ENCODE measurements at places on chromosomes 2 and 18. TPM values are rescaled to one million over a fixed set of nuclear protein-coding genes. Genes with fewer than 3 reads are reported as not detected.

DNA sequence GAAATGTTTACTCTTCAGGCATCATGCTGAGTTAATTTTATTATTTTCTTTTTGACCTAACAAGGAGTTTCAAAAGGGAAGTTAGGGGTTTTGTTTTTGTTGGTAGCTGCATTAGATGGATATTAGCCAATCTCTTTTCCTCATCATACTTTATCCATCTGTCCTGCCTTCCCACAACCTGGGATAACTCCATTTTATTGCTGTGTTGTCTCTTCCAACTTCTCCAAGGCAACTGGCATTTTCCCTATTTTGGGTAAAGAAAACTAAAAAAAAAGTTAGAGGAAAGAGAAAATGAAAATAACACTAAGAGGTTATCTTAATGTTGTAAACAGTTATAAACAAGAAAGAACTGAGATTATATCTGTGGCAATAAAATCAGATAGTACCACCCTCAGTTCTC is 147.0 kb downstream of the PID1 start:
- DNase-seq = no peak

- DNase-seq = peak; percentile 90
Measured at GRCh38 chr2:45191976-45192375, 182.7 kb upstream of the SIX2 start.

GRCh38 chr2:46936566-46936965 is 21.0 kb upstream of the MCFD2 start:
- no peak for DNase-seq

GRCh38 chr2:42109959-42110640 is 59.1 kb upstream of the EML4 start:
- no peak for DNase-seq

DNA sequence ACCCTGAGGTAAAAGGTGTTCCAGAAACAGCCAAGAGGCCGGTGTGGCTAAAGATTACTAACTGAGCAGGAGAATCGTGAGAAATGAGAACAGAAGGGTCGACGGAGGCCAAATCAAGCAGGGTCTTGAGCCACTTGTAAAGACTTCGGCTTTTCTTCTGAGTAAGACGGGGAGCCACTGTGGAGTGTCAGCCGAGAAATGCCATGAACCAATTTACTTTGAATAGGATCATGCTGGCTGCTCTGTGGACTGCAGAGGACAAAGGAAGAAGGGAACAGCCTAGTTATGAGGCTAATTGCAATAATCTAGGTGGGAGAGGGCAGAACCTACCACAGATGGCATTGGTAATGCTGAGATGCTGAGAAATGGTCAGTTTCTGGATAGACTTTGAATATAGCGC is 16.8 kb downstream of the VIT start:
- DNase-seq = no peak

DNA sequence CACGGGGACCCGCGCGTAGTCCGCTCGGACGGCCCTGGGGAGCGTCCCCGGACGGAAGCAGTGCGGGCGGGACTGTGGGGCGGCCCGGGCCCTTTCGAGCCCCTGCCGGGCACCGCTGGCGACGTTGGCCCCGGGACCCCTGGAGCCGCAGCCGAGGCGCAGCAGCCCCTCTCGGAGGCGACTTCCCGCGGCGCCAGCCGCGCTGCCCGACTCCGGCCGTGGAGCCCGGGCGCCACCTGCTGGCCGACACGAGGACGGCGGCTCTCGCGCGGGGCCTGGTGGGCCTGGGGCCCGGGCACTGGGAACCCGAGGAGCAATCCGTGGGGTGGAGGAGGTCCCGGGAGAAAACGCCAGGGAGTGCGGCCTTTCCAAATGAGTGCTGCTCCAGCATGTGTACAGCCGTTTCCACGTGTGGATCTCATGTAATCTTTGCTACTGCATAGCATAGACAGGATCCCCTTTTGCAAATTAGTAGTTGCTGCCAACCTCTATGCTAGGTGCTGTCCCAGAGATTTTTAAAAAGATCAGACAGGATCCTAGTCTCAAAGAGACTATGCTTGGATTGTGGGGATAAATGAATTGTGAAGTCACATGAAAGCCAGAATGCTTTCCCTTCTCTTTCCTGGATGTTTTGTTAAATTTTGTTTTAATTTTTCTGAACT is 4.0 kb downstream of the ID2 start:
- DNase-seq = peak; percentile 49

DNA sequence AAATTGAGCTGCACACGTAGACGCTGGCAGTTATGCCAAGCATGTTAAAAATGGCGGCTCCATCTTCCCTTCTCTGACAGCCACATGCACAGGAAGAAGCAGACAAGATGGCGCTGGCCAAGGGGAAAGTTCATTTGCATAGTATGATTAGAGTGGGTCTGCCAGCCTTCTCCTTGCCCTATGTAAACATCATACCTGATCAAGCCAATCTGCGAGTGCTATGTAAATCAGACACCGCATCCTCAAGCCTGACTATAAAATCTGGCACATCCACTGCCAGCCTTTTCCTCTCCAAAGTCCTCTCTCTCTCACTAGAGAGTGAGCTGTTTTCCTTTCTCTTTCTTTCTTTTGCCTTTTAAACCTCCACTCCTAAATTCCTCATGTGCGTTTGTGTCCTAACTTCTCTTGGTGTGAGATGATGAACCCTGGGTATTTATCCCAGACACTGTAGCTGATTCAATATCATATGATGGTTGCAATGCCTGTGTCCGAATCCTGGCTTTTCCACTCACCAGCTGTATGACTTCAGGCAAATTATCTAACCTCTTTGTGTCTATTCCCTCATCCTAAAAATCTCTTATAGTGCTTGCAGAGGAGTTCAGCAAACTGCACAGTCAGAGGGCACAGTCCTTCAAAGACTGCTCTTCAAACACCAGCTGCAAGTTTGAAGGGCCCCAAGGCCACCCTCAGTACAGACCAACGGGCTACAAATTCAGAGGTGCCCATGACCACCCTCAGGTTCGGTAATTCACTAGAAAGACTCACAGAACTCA is 39.3 kb upstream of the ITSN2 start:
- DNase-seq = no peak

- DNase-seq = no peak
Measured at GRCh38 chr2:86468162-86469033, 27.2 kb downstream of the KDM3A start.

DNA sequence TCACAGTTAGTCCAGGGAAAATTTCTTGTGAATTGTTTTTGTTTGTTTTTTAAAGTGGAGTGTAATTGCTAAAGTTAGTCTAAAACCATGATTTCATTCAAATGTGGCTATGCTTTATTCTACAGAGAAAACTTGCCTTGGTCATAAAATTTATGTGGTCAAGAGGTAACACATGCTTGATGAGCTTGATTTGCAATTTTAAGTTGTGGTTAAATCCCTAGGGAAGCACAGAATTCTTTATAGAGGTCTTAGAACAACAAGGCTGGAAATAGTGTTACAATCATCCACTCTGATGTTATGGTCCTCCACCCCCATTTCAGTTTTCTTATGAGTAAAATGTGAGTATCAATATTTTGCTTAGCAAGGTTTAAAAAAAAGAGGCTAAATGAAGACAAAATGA is 359.6 kb downstream of the NRXN1 start:
- no peak for DNase-seq

- no peak for DNase-seq
Measured at GRCh38 chr2:207750876-207751275, 18.8 kb downstream of the FZD5 start.

GRCh38 chr2:100924122-100924519 is 78.0 kb upstream of the RPL31 start:
- DNase-seq = no peak

DNA sequence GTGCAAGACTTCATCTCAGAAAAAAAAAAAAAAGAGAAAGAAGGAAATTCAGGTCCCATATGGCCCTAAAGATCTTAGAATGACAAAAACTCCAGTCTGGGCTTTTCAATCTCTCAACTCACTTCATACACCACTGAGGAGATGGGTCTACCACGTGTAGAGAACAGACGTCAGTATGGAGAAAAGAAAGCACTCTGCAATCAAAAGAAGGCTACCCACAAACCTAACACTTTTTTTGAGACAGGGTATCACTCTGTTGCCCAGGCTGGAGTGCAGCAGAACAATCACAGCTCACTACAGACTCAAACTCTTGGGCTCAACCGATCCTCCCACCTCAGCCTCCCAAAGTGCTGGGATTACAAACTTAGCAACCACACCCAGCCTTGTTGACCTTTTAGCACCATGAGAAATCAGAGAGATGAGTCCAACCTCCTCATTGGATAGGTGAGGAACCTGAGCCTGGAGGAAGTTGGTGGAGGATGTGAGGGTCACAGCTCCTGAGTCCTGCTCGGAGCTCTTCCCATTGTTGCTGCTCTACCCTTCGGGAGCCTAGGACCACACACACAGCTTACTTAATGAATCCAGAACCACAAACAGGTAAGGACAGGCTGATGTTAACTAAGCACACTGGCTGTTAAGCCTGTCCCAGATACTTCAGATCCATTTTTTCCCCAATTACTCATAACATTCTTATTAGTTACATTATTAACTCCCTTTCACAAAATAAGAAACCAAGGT is 23.7 kb downstream of the TBC1D8 start:
- DNase-seq = no peak

DNA sequence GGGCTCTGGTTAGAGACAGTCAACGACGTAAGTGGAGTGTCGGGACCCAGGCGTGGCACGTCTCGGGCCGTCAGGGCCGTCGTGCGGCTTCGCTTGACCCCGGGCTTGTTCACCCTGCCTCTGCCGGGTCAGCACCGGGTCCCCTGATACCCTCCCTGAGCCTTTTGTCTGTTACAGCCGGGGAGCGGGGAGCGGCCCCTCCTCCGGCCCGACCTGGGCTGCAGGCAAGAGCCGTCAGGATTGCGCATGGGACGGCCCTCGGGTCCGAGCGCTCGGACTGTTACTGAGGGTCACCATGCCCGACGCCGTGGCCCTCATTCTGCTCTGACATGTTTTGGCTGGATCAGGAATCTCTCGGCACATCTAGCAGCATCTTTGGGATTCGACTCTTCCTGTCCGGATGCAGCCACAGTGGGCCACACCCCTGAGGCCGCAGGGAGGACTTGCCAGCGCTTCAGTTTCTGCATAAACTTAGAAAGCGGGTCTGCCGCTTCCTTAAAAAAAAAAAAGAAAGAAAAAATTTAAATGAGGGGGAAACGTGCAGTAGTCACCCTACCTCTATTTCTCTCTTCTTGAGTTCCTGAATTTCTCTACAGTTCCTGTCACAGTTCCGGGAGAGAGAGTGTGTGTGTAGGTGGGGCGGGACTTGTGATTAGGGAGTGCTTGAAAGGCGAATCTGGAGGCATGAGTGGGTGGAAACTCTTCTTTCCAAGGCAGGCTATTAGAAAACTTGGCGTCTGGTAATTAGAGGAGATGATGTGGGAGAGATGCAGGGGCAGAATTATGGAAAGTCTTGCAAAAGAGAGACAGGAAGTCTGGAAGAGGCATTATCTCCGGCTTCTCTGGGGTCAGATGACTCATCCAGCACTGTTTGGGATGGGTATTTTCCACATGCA is 909 bp downstream of the TMEM87B start:
- peak; percentile 90 for DNase-seq

GRCh38 chr2:157830696-157831570 is 45.2 kb downstream of the ACVR1 start:
- DNase-seq = peak; percentile 96

- DNase-seq = no peak
Measured at GRCh38 chr2:205424326-205424725, 258.0 kb upstream of the NRP2 start.

DNA sequence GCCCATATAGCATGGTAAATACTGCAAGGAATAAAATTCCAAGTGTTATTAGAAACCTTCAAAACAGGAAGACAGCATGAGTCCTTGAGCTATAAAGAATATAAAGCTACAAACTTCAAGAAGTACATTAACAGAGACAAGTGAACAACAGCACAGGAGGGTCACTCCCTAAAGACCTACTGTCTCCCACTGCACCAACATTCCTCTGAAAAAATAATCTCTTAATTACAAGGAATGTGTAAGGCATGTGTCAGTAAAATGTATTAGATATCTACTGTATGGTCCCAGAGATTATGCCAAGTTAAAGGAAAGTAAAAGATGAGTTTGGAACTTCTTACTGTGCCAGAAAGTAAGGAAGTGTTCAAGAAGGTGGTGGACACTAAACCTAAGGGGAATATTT is 29.9 kb downstream of the SUMO1 start:
- no peak for DNase-seq

GRCh38 chr2:22375096-22375495 is 1009.9 kb upstream of the KLHL29 start:
- no peak for DNase-seq

DNA sequence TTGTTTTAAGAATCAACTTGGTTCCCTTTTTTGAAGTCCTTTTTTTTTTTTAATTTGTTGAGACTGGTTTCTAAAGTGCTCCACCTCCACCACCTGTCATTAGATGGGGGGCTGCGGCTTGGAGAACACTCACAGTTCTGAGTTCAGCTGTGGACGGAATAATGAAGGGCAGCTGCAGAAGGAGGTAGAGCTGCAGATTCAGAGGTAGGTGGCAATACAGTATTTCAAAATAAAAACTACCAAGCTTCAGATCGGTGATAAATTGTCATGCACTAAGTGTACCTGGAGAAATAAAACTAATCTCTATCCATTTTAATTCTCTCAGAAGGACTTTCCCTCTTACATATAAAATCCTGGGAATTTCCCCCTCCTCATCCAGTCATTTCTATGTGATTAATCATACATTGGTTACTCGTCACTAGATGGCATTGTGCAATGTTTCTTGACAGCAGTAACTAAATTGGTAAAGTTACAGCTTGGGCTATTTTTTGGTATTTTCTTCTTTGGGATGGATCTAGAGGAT is 81.1 kb upstream of the SLC39A10 start:
- peak; percentile 85 for DNase-seq

- DNase-seq = no peak
Measured at GRCh38 chr18:65206551-65207260, 544.1 kb upstream of the CDH7 start.

- no peak for DNase-seq
Measured at GRCh38 chr18:74996055-74996454, 212.9 kb downstream of the PTGR3 start.

The PPP4R3B gene
- 42.7 TPM for total RNA-seq

The SERPINB2 gene
- total RNA-seq = 0.80 TPM

The ZNF24 gene
- 28.0 TPM for total RNA-seq

The DUSP2 gene
- 0.23 TPM for total RNA-seq

The FN1 gene
- total RNA-seq = 3,000 TPM

The PRKAG3 gene
- total RNA-seq = not detected

The GPR17 gene
- not detected for total RNA-seq

The RBM44 gene
- 0.34 TPM for total RNA-seq

The LHCGR gene
- not detected for total RNA-seq

The IL1R1 gene
- 39.0 TPM for total RNA-seq

The CHAC2 gene
- total RNA-seq = 20.1 TPM

Measured in LHCN-M2 (cell line).